Non-pigmented ciliary epithelial cell (primary cell): ENCODE measurements at places on chromosomes 2 and 18.

DNA sequence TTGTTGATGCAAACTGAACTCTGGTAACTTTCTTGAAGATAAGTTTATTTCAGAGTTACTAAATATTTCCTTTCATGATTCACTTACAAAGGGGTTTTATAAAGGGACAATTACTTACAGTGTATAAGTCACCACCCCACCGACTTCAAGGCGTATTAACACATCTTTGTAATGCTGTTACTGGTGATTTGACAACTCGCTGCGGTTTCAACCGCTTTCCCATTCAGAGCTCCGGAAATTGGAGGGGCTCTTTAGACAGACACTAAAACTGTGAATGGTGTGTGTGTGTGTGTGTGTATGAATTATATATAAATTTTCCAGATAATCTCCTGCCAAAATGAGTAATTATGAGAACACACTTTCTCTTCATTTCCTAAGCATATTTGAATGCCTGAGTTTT lies 4.9 kb downstream of the TM4SF20 start:
- DNase-seq, result peak; percentile 27

DNA sequence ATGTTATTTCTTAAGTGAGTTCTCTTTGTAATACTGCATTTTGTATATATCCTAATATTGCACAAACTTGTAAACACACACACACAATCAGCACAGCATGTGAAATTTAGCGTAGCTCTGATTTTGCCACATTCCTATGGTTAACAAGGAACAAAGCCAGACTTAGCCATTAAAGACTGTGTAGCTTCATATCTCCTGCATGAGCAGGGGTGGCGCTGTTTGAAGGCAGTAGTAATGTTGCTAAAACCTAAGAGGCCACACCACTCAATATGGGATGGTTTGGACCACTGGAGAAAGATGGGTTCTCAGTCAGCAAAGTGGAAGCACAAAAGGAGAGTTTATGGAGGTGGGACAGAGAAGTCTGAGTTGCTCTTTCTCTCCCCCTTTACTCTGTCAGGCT lies 61.1 kb upstream of the RND3 start:
- DNase-seq, result no peak

- DNase-seq, result no peak
Observed at GRCh38 chr2:174009488-174010223, 44.5 kb upstream of the SP3 start.

- no peak for DNase-seq
Observed at GRCh38 chr18:62583376-62583775, 60.6 kb downstream of the ZCCHC2 start.

- DNase-seq, result no peak
Observed at GRCh38 chr2:1510176-1510575, 96.9 kb downstream of the TPO start.

DNA sequence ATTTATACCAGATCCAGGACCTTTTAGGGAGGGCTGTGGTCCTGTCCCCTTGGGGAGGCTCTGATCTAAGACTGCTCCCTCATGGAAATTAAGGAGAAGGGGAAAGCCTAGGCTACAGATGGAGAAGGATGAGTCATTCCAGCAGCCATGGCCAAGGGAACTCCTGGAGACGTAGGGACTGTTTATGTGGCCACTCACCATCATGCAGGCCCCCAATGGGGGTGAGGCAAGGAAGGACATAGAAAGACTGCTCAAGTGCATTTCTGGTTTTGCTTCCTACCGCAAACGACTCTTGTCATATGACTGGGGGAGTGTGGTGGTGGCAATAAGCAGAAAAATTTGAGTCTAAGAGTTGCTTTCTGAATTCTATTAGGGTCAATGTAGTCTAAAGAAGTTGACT lies 54.0 kb upstream of the CYP1B1 start:
- no peak for DNase-seq

- peak; percentile 91 for DNase-seq
Observed at GRCh38 chr2:214019229-214019972, 391.5 kb upstream of the VWC2L start.

- DNase-seq, result no peak
Observed at GRCh38 chr18:73840319-73840945, 307.2 kb downstream of the FBXO15 start.

- DNase-seq, result no peak
Observed at GRCh38 chr2:36613801-36614200, 15.8 kb upstream of the FEZ2 start.

DNA sequence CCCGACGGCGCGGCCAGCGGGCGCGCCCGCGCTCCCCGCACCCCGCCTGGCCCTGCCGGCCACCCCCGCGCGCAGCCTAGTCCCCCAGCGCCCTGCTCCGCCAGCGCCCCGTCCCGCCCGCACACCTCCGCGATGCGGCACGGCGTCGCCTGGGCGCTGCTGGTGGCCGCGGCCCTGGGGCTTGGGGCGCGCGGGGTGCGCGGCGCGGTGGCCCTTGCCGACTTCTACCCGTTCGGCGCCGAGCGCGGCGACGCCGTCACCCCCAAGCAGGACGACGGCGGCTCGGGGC lies 232 bp downstream of the SNED1 start:
- DNase-seq, result no peak

GRCh38 chr2:96091711-96092572 lies 24.4 kb downstream of the ADRA2B start:
- no peak for DNase-seq

DNA sequence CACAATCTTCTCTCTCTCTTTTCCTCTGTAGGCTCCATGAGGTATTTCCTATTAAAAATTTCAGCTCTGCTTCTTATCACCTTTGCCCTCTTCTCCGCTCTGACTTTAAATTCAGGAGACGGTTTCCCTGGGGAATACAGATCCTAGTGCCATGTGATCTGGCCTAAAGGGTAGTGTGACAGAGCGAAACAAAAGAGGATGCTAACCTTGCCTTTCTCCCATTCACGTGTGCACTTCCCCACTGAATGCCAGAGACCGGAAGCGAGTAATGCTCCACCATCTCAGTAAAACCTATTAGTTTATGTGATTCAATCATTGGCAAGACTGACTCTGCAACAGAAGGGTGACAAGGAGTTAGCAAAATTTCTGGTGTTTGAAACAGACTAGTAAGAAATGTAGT lies 358.3 kb downstream of the ZNF521 start:
- DNase-seq, result no peak

DNA sequence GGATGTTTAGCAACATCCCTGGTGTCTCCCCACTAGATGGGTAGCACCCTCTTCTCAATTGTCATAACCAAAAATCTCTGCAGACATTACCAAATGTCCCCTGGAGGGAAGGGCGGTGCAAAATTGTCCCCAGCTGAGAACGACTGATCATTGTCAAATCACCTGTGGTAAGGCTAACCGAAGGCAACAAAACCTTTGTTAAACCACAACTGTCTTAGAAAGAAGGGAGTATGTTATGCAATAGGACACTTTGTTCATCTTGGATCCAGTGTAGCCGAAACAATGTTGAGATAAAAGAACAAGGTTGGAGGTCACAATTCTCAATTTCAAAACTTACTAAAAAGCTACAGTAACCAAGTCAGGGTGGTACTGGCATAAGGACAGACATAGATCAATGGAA lies 50.3 kb upstream of the ST3GAL5 start:
- no peak for DNase-seq

GRCh38 chr2:110885256-110885655 lies 152.9 kb downstream of the ACOXL start:
- DNase-seq, result no peak

DNA sequence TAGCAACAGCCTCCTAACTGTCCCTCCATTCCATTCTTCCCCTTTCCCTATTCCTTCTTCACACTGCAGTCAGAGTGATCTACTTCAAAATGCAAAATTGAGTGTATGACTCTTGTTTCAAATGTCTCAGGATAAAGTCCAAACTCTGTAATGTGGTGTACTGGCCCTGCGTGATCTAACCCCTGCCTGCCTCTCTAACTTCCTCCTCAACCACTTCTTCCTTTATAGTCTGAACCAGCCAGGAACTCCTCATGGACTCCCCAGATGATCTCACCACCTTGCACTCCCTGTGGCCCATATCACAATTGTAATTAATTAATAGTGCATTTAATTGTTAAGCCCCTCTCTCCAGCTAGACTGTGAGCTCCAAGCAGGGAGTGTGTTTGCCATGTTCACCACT lies 3.1 kb upstream of the B3GNT2 start:
- no peak for DNase-seq

- no peak for DNase-seq
Observed at GRCh38 chr2:131039535-131039907, 53.7 kb downstream of the FAM168B start.

DNA sequence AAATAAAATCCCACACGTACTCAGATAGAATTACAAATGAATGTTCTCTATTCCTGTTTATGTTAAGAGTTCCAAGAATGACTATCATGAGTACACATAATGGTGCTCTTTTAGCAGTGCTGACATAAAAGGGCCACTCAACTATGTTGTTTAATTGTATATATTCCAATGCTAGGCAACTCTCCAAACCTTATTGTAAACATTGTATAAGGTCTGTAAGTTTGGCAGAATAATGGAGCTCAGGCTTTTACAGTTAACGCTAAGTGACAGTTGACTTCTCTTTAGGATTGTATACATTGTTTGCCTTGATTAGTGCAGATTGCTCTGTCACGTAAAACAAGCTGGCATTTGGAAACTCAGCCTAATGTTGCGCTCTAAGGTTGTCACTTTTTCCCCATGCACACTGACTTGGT lies 20.8 kb downstream of the RBMS1 start:
- DNase-seq, result no peak

DNA sequence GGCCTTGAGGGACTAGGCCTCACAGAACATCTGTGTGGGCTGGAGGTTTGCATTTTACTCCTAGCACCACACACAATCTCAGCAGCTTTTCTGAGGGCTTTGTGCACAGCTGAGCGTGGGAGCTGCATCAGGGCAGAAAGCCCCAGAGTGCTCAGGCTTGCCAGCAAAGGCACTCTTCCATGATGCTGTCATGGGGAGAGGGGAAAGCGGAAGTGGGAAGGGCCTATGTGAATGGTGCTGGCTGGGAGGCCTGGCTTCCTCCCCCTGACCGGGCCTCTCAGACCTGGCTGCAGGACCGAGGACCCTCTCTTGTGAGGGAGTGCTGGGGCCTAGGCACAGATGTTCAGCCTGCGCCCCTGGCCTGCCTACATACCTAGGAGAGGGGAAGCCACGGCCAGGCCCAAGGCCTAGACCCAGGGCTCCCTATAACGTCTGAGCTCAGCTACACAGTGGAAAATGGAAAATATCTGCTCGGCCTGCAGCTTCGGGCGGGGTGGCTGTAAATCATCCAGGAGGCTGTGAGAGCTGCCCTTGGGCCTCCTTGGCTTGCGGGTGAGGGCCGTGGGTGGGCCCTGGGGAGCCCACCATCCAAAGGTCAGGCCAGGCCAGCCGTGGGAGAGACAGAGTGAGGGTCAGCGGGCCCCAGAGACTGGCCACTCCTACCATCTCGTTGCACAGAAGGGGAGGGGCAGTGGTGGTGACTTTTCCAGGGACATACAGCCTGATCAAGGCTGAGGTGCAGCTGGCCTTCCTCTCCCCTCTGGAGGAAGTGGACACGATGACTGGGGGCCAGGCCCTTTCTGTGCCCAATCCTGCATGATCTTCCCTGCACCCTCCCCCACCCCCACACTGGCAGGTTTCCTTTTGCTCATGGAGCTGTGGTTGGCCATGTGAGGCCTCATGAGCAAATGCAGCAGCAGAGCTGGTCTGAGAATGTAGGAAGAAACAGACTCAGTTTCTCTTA lies 22.8 kb downstream of the GLI2 start:
- peak; percentile 48 for DNase-seq

- DNase-seq, result no peak
Observed at GRCh38 chr18:51171625-51172259, 25.7 kb downstream of the MEX3C start.

- DNase-seq, result no peak
Observed at GRCh38 chr2:143284087-143284675, 155.0 kb downstream of the ARHGAP15 start.
